GM13976 (cell line): ENCODE measurements at places on chromosomes 2 and 18.
A peak's percentile ranks its signal among the peaks of the same experiment; 100 is the strongest.

DNA sequence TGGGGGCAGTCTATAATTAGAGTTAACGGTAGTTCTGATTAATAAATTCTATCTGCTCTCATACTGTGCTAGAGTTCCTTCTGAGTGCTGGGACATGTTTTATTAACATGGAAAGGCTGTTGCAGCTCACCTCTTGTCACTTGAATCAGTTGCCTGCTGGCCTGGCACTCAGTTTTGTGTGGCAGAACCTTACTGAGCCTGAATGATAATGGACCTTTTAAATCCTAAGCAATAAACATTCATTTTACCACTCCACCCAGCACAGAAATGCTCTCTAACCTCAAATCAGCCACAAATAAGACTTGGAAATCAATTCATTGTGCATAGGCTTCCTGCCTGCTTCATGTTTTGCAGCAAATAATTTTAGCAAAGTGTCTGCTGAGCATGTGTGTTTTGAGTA is 115.0 kb upstream of the RBMS1 start:
- no peak for DNase-seq

DNA sequence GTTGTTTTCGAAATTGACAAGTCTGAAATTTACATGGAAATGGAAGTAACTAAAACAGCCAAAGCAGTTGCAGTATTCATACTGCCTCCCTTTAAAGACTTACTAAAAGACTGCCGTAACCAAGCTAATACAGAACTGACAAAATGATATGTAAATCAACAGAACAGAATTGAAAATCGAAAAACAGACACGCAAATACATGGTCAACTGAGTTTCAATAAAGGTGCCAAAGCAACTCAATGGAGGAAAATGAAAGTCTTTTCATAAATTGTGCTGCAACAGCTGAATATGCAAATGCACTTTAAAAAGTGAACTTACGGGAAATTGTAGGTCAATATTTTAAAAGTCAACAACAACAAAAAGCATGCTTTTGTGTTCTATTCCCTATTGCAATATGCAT is 34.2 kb downstream of the TMEM131 start:
- no peak for DNase-seq

- DNase-seq: peak; percentile 79
Measured at GRCh38 chr18:11947214-11948191, 33.8 kb upstream of the IMPA2 start.

GRCh38 chr2:27442920-27443282 is 720 bp downstream of the KRTCAP3 start:
- peak; percentile 37 for DNase-seq

- no peak for DNase-seq
Measured at GRCh38 chr2:30300456-30301221, 69.3 kb downstream of the LBH start.

DNA sequence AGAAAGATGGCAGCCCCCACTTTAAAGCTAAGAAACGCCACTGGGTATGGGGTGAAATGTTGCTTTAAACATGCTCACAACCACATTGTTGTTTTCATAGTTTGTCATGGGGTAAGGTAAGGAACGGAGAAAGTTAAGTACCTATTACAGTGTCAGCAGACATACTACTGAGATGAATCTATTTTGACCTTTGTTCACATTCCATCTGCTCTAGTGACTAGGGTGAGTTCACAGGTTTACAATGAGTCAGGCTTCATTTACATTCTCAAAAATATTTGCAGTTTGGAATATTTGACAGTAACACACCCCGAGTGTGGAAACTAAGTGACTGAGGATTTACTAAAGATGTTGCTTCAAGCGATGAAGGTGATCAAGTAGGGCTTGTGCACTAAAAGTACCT is 428.7 kb upstream of the ACVR2A start:
- no peak for DNase-seq

DNA sequence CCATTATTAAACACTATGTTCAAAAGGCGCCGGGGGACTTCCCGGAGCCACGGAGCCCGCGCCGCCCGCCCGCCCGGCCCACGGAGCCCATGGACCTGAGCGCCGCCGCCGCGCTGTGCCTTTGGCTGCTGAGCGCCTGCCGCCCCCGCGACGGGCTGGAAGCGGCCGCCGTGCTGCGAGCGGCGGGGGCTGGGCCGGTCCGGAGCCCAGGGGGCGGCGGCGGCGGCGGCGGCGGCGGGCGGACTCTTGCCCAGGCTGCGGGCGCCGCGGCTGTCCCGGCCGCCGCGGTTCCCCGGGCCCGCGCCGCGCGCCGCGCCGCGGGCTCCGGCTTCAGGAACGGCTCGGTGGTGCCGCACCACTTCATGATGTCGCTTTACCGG is 197 bp downstream of the GDF7 start:
- DNase-seq: peak; percentile 68
